NCI-H2171 (cell line): ENCODE measurements at places on chromosomes 1 and 21.
A peak's percentile ranks its signal among the peaks of the same experiment; 100 is the strongest.

- DNase-seq = no peak
These were observed 28.5 kb upstream of the EPS8L3 start for GRCh38 chr1:109792056-109792831.

DNA sequence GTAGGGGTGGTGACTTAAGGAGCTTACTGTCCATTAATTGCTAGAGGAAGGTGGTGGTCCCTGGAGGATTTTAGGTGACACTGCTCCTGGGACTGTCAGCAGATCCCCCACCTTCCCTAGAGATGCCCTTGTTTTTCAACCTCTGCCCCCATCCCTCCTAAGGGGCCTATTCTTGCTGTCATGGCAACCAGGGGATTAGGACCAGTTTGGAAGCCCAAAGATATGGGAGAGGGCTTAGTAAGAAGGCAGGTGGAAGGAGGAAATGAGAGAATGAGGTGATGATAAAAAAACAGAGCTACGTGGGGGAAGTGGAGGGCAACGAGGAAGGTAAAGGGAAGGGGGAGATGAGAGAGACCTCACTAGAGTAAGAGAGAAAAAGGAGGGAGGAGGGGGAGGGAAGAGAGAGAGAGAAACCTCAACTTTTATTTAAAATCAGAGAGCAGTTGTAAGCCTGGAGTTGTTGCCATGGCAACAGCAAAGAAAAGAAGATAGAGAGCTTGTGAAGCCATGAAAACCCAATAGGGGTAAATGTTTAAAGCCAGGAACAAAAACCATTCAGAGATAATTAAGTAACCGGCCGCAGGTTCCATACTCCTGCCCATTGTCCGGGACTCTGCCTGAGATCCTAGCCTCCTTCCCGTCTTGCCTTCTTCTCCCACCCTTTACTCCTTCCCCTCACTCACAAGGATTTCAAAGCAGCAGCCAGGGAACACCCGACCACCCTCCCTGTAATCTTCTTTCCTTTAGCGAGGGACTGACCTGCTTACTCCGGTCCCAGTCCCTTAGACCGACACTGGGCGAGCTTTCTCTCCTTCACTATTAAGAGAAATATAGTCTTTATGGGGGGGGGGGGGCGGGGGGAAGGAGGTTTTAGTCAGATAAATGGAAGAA lies 20.6 kb downstream of the KIRREL1 start:
- no peak for DNase-seq

DNA sequence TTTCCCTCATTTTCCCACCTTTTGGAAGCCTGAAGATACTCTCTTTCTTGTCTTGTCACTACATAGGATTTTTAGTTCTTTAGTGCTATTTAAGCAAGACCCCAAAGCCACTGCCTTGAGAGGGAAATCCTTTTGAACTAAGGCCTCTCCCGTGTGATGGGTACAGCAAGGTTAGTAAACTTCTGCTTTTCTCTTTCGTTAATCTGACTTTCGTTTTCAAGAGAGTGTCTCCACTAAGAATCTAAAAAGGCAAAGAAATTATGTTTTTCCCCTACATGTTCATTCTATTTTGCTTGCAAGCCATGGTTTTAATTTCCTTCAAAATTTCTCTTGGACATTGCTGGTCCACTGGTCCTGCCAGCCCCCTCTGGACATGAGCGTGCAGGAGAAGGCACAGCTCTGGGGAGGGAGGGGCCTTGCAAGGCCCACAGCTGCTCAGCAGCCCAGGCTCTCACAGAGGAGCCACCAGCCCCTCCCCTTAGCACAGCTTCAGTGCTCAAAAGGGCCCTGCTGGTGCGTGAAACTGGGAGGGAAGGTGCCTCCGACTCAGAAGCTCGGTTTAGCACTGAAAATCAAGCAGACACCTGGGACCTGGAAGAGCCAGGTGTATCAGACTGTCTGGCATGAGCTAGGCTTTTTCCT lies 210.9 kb upstream of the GALNT2 start:
- DNase-seq = no peak

DNA sequence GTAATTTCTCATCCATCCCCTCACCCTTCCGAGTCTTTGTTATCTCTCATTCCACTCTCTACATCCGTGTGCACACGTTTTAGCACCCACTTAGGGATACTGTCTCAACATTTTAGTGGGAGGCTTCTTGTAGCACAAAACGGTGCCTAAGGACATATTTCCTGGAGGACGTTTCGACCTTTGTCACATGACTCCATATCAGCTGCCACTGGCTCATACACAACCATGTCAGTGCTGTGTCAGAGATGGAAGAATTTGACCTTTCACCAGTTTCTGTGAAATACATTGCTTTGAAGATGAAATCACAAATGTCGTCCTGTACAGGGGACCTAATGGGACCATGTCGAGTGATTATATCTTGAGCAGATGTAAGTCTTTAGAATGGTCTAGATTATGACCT lies 15.6 kb downstream of the B3GALT5 start:
- no peak for DNase-seq

- DNase-seq = no peak
These were observed 2.1 kb downstream of the KIF26B start for GRCh38 chr1:245156736-245157505.

DNA sequence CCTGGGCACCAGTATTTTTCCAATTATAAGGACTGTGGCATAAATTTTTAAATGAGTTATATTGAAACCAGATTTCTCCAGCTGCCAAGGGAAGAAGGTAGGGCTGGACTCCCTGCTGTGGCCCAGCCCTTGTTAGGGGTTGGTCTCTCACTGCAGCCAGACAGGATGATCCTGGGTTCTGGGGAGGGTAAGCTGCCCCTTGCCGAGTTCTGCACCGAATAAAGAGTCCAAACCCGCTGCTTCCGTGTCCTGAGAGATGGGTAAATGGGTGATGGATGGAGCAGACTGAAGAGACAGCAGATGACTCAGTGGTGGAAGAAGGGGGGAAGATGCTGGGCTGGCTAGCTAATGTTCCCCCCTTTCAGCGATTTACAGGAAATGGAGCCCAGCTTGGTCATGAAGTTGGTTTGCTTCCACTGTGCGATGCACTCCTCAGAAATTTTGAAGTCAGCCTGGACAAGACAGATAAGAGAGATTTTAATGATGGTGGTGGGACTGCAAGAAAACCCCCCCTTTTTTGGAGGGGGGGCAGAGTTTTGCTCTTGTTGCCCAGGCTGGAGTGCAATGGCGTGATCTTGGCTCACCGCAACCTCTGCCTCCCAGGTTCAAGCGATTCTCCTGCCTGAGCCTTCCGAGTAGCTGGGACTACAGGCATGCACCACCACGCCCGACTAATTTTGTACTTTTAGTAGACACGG lies 41.4 kb downstream of the YARS1 start:
- no peak for DNase-seq

GRCh38 chr21:45872471-45872870 lies 109.1 kb upstream of the COL6A1 start:
- no peak for DNase-seq

DNA sequence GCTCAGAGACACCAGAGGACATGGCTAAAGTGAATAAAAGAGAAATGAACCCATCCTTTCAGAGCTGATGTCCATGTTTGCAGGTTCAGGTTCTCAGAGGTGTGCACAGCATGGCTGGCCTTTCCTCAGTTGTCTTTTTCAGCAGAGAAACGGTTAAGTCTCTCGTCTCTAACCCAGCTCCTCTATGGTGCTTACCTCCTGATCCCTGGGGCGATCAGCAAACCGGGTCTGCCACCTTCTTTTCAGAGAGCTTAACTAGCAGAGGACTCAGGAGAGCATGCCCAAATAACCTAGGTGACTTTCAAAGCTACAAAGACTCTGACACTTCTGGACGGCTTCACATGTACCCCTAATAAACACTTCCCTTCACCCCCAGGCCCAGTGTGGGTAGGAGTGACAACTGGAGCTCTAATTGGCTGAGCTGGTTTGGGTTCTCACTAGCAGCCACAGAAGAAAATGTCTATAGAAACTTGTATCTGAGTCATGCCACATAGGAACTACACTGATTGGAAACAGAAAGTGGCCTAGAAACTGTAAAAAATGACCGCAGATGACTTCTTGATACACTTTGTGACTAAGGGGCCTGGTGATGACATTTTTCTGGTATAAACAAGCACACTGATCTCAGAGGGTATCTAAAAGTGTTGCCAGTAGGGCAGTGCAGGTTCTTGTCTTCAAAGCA lies at the start of gene AIM2:
AIM2 (minus strand) TSS at position 329 of the 682 bp plus-strand sequence. CDS start 3,267 bp downstream, outside the sequence.
- DNase-seq = no peak

DNA sequence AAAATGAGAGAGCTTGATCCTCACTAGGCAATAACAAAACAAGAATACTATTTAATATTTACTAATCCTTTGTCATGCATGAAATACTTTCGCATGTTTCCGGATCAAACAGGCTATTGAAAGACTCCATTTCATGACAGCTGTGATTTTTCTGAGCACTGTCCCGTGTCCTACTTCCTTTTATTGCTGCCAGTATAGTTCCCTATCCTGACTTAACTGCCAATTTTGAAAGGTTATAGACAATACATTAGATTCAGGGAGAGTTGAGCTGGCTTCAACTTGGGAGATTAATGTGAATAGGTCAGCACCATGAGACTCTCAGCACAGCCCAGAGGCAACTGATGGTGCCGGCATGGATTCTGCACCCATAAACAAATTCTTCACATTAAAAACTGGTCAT lies 225.8 kb downstream of the VAV3 start:
- no peak for DNase-seq

DNA sequence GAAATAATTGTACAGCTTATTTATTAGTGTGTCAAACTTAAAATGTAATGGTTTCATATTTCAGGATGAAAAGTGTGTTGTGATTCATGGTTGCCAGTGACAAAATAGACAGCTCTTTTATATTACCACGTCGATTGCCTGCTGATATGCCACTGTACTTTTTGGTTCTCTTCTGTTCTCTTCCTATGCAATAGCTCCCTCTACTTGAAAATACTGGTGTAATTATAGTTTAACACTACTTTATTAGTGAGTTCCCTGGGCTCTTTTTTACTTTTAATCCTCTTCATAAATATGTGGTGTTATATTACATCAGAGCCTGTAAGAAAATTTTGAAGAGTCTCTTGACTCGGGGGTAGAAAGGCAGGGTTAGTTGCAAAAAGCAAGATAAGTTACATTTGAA lies 111.3 kb downstream of the PATJ start:
- peak; percentile 13 for DNase-seq

DNA sequence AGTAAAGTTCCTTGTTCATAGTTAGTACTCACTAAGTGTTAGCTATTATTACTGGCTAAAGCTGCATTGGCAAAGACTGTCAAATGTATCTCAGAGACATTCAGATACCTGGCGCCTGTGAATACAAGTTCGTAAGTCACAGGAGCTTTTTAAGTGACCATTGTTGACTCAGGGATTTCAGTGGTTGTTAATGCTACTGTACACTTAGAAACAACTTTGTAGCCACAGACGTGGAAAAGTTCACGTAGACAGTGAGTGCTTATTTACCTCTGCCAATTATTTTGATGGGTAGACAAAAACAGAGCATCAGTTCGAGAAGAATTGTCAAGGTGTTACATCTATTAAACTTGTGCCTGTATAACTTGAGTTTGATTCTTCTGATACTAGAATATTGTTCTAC lies 59.1 kb upstream of the RRP15 start:
- no peak for DNase-seq

GRCh38 chr1:110309139-110309538 lies 30.0 kb upstream of the RBM15 start:
- no peak for DNase-seq

GRCh38 chr1:34917017-34917416 lies 12.4 kb downstream of the DLGAP3 start:
- no peak for DNase-seq

GRCh38 chr1:12158357-12159092 lies 8.3 kb upstream of the TNFRSF1B start:
- DNase-seq = no peak

DNA sequence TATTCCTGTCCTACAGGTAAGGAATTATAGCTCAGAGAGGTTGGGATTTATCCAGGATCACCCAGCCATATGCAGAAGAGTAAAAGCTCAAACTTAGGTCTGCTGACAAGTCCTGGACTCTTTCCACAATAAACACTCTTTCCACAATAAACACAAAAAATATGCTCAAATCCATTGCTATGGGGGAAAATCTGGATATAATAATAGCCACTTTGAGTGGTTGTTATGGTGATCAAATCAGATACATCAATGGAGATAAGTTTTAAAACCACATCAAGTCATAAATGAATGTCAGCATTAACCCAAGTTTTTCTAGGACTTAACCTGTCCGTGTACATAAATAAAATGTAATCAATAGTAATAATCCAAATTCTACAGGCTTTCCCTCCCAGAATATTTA lies 22.3 kb upstream of the TTF2 start:
- no peak for DNase-seq

- no peak for DNase-seq
These were observed 44.4 kb downstream of the ATP2B4 start for GRCh38 chr1:203671047-203671446.
